Uterus (tissue), 4 donors: ENCODE measurements at places on chromosomes 3 and 15. TPM values are rescaled to one million over a fixed set of nuclear protein-coding genes. Genes with fewer than 3 reads are reported as not detected.

MITF gene
- total RNA-seq: 18.2 TPM

DNA sequence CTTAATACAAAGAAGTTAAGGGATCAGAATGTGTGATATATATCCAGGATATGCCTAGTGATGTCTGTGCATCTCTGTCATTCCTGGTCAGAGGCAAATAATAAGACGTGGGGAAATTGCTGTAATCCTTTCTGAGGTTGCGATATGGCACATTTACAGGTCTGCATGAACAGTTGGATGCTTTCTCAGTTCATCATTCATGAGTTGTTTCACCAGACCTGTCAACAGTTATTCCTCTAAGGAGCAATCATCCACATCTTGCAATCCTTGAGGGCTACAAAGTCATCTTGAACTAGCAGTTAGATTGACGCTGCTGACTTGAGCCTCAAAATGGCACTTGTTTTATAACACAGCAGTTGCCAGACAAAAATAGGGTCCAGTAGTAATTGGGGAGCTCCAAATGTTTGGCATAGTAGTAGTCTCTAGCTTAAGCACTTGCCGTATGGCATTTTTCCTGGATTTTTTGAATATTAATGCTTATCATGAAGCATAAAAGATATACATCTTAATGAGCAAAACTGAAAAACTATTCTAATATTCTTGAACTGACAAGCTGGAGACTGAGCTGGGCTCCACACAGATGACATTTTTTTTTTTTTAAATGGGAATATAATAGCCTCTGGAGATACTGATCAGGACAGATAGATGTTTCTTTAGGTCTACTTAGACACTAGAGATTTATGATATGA lies 761.7 kb downstream of the VGLL3 start:
- H3K4me1 ChIP-seq: no peaks in the 10 kb centered on the region
- H3K4me3 ChIP-seq: no peak overlapping the region
- no peaks in the 10 kb centered on the region for H3K36me3 ChIP-seq

DNA sequence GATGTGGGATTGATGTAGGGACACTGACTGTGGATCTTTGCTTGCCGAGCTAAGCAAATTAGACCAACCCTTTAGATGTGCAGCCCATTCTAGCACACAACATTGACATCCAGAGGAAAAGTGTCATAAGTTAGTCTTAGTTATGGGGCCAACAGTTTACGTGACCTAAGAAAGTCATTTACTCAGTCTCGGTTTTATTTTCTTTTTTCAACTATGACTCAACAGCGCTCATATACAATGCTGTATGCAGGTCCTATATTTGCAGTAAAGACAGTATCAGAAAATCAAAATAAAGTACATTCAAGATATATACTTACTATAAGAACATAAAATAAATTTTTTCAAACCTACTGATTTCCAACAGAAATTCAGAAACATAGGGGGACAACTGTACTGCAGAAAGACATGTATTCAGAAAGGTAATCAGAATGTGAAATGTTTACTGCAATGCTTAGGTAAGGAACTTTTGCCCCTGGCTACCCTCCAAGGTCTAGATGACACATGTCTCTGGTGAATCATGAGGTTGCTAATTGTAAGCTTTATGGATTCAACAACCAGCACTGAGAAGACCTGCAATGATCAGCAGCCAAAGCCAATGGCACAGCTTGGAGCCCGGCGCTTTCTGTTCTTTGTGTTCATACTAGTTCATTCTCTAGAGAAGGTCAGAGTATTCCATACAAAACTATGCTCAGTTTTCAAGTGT lies 317.5 kb upstream of the CNTN6 start:
- DNase-seq: no peak
- H3K4me3 ChIP-seq: no peak overlapping the region
- H3K4me1 ChIP-seq: no peaks in the 10 kb centered on the region
- no peaks in the 10 kb centered on the region for H3K27me3 ChIP-seq
- no peaks in the 10 kb centered on the region for H3K36me3 ChIP-seq

DNA sequence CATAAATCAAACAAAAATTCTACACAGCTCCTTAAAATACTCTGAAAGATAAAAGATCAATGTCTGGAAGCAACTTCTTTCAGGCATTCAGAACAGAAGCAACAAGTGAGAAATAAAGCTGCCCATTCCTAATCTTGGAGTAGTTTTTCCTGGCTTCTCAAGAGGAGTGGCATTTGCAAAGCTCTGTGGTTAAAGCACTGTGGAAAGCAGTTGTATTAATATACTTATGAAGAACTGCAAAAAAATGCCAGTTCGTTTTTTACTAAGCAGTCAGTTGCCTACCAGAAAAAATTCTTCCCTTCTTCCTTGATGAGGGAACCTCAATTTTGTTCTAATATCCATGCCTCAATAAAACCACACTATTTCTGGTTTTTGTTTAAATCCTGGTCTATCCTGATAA lies 197.8 kb downstream of the TNIK start:
- no peaks in the 10 kb centered on the region for H3K36me3 ChIP-seq
- H3K27ac ChIP-seq: no peak overlapping the region
- H3K4me3 ChIP-seq: no peak overlapping the region
- H3K27me3 ChIP-seq: no peaks in the 10 kb centered on the region
- DNase-seq: no peak

- no peaks in the 10 kb centered on the region for H3K36me3 ChIP-seq
- peak overlapping the region; percentile 82 for H3K27ac ChIP-seq
- DNase-seq: peak; percentile 94
- no peak overlapping the region for H3K4me3 ChIP-seq
- H3K4me1 ChIP-seq: peaks cover 38% of the 10 kb centered on the region
- no peaks in the 10 kb centered on the region for H3K27me3 ChIP-seq
These were observed 22.0 kb downstream of the GASK1A start for GRCh38 chr3:43001094-43001553.

DNA sequence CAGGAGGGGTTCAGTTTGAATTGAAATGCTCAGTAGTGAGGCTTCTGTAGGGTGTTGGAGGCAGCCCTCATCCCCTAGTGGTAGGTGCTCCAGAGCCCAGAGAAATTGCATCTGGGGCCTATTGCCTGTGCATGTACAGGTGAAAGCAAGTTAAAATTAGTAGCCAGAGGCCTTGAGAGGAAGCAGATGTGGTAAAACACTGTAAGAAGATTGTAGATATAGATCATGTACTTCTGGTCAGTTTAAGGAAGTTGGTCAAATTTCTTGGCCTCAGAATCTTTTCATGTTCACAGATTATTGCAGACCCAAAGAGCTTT lies 34.6 kb downstream of the IGSF10 start:
- H3K27me3 ChIP-seq: no peaks in the 10 kb centered on the region
- H3K4me1 ChIP-seq: no peaks in the 10 kb centered on the region
- H3K36me3 ChIP-seq: no peaks in the 10 kb centered on the region
